ENCODE measurements at places on chromosomes 12 and 14.
A peak's percentile ranks its signal among the peaks of the same experiment; 100 is the strongest.

DNA sequence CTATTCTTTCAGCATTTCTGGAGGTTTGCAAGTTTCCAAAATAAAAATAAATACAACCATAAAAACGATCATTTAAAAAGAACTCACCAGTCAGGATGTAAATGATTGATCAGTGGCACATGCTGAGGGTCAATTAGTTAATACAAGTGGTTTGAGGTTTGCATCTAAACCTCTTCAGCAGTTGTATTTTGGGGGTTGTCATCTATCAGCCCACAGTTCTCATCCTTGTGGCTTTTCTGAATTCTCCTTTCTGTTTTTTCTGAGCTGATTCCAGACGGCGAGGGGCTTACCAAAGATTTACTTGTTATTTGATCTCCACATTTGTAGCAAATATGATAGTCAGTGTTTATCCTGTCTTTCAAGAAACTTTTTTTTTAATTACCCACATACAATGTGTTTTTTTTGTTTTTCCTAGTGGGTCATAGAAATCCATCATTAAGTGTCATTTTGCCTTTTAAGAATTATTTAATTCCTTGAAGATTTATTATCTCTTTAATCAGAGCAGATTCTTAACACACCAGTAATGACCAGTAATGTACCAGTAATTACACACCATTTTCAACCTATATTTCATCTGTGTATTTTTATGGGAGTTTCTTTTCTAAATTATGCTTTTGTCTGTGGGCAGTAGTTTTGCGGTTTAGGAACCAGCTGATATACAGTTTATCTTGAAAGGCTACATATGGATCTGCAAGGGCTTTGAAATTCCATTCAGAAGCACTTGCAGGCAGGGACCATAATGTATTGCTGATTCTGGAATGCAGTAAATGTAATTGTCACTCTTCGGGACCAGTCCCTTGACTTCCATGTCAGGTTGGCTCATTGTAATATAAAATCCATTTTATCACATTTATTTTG lies 56.3 kb upstream of the DAAM1 start:
- no peak for DNase-seq

DNA sequence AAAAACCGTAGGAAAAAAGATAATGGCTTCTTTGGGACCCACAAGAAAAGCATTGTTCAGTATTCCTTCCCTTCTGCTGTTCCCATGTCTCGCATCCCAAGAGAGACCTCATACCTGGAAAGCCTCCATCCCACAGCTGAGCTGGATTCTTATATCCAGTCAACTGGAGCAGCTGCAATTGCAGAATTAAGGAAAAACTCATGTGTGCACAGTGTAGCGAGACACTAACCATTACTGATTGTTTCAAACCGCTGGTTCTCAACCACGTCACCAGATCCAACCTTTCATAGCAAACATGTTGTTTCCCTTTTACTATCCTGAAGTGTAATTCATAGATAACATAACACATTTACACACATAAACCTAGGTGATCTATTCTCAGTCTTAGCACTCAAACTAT lies 5.5 kb upstream of the RNASE10 start:
- DNase-seq, result no peak

DNA sequence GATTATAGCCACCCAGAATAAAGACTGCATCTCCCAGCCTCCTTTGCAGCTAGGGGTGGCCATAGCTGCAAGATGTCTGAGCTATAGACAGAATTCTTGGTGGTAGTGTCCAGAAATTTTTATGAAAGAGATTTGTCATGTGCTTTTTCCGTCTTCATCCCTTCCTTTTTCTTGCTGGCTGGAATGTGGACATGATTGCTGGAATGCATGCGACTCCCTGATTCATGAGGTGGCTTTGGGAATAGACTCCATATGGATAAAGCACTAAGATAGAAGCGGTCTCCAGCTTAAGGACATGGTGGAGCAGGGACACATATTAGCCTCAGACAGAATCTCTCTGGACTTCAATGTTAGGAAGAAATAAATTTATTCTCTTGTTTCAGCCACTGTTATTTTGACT lies 10.0 kb upstream of the HSPB8 start:
- no peak for DNase-seq

- no peak for DNase-seq
Observed at GRCh38 chr12:53170215-53170614, 10.3 kb upstream of the ZNF740 start.

GRCh38 chr12:107760207-107760808 lies 629 bp downstream of the PRDM4 start:
- peak; percentile 23 for DNase-seq

GRCh38 chr14:52080808-52081755 lies 12.2 kb upstream of the NID2 start:
- no peak for DNase-seq

DNA sequence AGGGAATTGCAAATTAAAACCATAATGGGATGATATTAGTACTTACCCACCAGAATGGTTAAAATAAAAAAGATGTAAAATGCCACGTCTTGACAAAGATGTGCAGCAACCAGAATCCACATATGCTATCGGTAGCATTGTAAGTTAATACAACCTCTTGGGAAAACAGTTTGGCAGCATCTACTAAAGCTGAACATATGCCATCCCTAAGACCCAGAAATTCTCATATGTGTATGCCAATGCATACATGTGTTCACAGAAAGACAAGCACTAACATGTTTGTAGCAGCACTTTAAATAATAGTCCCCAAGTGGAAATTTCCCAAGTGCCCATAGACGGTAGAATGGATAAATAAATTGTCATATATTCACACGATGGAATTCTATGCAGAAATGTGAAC lies 28.3 kb upstream of the SLC5A8 start:
- no peak for DNase-seq

DNA sequence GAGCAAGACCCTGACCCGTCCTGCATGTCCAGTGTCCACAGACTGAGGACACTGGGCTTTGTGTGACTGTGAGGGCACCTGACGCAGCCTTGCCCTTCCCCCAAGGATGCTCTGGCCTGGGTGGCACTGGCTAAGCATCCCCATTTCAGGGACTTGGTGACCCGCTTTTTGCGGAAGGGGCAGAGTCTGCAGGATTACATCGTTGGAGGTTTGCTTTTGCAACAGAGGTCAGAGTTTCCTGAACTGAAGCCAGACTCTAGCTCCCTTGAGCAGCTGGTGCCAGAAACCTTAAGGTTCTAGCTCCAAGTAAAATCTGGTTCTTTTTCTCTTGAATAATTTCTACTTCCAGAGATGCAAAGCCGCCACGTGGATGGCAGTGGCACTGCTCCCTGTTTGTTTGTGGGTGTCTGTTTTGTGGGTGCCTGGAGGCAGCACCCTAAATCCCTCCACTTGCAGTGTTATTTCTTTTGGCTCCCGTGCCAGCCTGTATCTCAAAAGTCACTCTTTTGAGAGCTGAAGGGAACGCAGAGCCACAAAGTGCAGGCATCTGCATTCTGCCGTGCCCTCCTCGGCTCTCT lies 184.7 kb downstream of the TSPAN9 start:
- DNase-seq, result no peak

GRCh38 chr14:55303691-55304145 lies 32.5 kb downstream of the FBXO34 start:
- no peak for DNase-seq

DNA sequence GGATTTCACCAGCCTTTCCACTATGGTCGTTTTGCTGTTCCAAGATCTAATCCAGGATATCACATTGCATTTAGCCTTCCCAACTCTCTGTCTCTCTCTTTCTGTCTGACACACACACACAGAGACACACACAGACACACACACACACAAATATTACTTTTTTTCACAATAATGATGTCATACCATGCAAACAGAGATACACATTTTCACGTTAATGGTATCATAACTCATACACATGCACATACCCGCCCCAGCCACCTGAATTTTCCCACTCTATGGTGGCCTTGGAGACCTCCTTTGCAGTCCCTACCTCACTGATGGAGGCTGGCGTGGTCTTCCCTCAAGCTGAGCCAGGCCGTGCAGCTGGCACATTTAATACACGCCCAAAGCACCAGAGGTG lies 7.2 kb upstream of the MYL2 start:
- DNase-seq, result no peak

- peak; percentile 34 for DNase-seq
Observed at GRCh38 chr12:92505254-92506231, 197.2 kb upstream of the PLEKHG7 start.

GRCh38 chr12:93019975-93020630 lies 91.0 kb upstream of the EEA1 start:
- no peak for DNase-seq

- no peak for DNase-seq
Observed at GRCh38 chr14:74988993-74989392, 13.7 kb upstream of the EIF2B2 start.

GRCh38 chr12:20127413-20127812 lies 240.9 kb upstream of the PDE3A start:
- no peak for DNase-seq

DNA sequence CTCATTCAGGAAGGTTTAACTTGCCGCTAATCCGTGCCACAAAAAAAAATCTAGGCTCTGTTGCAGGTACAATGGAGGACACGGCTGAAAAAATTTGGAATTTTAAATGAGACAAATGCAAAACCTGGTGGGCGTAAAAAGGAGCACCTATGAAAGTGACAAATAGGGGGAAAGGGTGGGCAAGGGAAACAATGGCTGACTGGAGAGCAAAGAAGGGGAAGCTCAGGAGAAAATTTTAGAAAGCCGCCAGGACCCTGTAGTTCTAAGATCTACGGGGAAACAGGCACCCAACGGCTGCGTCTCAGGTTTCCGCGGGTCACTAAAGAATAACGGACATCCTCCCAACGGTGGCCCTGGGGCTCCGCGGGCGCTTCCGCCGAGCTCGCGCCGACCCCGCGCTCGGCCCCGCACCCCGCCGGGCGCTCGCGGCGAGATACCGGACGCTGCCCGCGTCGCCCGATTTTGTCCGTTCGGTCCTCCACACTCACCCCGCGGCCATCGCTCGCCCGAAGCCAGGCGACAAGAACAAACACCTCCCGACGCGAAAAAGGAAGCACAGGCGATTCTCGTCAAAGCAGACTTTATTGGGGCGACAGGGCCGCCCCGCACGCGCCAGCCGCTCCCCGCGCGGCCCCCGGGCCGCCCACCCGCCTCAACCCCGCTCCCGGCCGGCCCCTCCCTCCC lies 1.1 kb upstream of the YY1 start:
- no peak for DNase-seq

GRCh38 chr12:94099632-94100031 lies 48.7 kb upstream of the PLXNC1 start:
- DNase-seq, result no peak

DNA sequence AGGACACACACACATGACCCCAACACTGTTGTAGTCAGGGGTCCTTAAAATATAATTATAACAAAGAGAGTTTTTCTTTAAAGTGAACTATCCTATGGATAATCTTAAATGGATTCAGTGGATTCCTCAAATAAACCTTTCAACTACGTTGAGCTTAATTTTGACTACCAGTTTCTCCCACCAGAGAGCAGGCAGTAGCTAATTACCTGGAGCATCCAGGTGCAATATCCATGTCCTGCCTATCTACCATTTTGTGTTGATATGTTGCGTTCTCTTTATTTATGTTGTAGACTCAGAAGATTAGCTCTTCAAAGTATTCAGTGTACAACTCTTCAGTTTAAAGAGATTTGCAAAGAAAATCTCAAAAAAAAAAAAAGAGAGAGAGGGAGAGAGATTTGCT lies 127.2 kb upstream of the GZMB start:
- DNase-seq, result no peak

- DNase-seq, result no peak
Observed at GRCh38 chr14:67942080-67942710, 122.6 kb downstream of the RAD51B start.

DNA sequence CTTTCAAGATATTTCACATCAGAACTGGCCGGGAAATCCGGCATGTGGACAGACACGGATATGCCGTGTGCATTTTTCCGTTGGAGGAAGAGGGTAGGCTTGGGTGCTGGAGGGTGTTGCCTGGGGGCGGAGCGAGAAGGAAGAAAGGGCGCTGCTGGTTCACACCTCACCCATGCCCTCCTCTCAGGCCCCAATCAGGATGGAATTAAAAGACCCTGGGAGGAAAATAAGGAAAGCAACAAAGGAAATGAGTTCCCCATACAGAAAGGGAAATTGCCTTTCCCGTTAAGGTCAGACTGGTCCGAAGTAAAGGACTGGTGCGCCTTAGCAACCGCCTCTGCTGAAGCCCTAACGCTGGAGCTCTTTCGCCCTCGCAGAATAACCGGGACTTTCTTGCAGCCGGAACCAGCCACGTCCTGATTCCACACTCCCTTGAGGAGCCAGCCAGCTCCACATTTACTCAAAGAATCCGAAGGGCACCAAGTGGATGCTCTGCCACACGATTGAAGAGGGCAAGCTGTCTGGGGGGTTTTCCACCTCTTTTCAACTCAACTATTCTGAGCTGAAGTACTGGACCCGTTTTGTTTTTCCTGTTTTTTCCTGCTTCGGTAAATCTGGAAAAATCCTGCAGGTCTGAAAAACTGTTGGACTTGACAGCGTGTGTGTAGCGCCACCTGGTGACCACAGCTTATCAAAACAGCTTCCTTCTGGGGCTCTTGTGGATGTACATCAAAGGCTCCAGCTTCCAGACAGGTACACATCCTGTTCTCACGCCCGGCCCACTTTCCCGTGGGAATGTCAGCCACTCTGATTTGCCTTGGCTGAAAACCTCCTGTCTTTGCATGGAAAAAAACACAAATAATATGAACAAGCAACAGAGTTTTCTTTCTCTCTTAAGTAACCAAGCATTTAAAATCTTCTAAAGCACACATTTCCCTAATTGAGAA lies 37.6 kb upstream of the BCL2L14 start:
- peak; percentile 58 for DNase-seq

DNA sequence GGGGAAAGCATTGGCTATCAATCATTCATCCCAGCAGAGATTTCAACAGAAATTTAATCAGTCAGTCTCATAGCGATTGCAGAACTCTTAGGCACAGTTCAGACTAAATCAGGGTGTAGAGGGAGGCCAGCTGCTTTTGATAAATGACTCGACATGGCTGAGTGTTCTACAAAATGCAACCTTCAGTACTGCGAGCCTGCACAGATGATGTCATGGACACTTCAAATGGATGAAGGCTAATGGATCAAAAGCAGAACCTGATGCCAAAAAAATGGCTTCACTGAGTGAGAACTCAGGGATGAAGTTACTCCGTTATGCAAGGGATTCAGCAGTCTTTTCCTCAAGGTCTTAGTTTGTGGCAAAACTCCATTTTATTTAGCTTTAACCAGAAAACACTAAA lies 167.3 kb downstream of the DACT1 start:
- DNase-seq, result no peak

DNA sequence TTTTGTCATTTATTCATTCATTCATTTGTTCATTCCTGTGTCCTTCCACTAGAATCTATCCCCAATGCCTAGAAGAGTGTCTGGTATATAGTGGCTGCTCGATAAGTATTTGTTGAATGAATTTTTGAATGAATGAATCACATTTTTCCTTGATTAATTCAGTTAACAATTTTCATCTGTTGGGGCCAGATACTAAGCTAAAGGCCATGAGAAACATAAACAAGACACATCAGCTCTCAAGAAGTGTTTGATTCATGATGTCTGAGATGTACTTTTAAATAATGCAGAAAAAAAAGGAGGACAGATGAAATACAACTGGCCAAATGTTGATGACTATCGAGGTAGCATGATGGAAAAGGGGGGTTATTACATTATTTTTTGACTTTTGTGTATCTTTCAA lies 48.1 kb upstream of the TMED10 start:
- DNase-seq, result no peak

All from stimulated activated CD4-positive, alpha-beta T cell treated with anti-CD3 and anti-CD28 coated beads, TNF-alpha, amount 100 ng/mL, for 4 hours (primary cell).